ENCODE measurements at places on chromosomes 2 and 18.

DNA sequence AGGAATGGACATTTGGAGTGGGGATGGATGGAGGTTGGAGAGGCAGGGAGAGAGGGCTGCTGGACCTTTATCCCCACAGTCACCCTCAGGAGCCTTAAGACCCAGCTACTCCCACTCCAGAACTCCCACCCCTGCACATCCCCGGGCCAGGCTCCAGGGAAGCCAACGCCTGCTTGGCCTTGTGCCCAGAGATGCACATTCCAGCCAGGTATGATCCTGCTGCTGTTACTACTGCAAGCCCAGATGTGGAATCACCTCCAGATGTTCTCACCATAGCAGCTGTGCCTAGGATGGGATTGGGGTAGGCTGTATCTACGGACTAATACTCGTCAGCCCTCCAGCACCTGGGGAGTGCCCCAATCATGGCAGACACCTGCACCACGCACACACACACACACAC lies 71.7 kb downstream of the ZFP36L2 start:
- DNase-seq = no peak

DNA sequence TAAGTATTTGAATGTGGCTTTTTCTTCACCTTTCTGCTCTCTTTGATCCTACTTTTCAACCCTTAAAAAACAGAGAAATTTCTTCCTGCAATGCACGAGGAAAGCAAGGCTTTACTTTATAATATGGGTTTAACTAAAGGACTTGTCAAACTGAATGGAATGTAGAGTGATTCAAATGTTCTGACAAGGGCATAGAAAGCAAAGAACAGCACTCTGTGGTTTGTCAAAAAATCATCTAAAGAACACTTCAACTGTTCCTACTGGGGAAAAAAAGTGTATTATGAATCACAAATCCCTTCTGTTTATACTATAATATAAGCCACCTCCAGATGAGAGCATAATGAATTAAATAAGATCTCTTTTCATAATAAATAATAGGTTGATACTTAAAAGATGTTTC lies 45.0 kb upstream of the RIT2 start:
- DNase-seq = no peak

DNA sequence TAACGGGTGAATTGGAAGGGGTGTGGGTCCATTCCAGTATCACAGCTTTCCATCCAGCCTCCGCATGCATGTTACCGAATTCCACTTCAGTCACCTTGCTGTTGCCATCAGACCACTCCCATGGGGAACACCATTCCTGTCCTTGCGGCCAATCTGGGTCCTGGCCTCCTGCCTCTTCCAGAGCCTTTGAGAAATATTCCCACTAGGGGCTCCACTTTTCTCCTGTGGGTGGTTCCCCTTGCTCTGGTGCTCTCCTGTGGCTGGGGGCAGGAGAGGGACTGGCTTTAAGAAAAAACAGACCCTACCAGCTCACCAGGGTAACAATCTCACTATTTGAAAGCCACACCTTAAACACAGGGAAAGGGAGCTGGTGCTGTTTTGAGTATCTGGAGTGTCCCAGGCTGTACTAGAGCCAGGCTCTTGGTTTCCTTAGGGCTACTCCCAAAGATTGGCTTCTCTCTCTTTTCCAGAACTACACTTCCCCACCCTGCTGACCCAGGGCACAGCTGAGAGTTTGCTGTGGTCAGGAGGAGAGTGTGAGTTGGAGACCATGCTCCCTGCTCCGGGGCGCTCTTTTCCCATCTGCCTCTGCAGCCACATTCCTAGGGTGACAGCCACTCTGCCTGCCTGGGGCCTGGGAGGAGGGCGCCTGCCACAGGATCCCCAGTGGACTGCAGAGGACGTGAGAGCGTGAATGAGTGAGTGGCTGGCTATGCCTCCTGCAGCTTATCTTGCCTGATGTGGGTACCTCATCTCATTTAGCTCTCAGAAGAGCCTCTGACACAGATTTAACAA lies 460.8 kb upstream of the HS6ST1 start:
- no peak for DNase-seq

- no peak for DNase-seq
Observed at GRCh38 chr2:237806334-237806733, 7.8 kb downstream of the RBM44 start.

DNA sequence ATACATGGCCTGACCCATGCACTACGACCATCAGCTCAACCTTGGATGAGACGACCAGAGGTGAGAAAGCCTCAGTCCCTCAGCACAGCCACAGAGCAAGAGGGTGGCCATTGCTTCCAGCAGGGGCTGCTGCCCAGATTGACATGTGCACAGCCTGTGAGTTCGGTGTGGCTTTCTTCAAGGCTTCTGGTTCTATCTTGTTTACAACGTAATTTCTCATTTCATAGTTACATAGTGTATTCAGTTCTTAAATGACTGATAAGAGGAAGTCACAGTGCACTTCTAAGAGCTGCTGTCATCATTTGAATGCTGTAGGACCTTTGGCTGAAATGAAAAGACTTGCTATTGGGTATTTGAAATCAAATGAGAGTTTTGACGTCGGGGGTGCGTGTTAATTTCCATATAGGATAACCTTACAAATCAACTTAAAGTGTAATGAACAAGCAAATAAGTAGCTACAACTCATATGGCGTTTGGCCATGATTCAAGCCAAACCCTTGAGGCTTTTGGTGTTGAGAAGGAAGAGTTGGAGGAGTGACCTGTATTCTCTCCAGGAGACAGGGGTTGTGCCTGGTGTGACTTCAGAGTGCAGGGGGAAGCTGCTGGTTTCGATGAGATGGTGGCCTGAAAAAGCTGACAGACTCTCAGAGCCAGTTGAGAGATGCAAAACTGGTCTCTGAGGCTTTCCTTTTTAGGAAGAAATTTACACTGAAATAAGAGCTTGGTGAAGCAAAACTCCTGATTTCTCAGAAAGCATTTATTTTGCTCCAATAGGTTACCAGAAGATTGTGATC lies 51.0 kb downstream of the TSHZ1 start:
- DNase-seq = no peak

DNA sequence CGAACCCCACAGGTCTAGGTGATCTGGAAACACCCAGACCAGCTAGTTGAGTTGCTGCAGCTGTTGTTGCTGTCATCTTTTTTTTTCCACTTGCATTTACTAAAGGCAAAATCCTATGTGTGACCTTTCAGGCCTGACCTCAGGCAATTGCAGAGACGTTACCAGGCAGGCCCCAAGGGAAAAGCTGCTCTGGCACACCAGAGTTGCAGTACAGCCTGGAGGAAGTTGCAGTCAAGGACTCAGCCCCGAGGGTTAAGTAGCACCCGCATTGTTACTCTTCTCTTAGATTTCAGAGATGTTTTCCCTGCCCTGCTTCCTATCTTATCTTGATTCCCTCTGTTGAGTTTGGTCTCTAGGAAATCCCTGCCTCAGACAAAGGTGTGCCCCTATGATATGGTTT lies 45.2 kb upstream of the SMAD2 start:
- DNase-seq = no peak

GRCh38 chr2:237202288-237203030 lies 116.8 kb downstream of the COPS8 start:
- no peak for DNase-seq

DNA sequence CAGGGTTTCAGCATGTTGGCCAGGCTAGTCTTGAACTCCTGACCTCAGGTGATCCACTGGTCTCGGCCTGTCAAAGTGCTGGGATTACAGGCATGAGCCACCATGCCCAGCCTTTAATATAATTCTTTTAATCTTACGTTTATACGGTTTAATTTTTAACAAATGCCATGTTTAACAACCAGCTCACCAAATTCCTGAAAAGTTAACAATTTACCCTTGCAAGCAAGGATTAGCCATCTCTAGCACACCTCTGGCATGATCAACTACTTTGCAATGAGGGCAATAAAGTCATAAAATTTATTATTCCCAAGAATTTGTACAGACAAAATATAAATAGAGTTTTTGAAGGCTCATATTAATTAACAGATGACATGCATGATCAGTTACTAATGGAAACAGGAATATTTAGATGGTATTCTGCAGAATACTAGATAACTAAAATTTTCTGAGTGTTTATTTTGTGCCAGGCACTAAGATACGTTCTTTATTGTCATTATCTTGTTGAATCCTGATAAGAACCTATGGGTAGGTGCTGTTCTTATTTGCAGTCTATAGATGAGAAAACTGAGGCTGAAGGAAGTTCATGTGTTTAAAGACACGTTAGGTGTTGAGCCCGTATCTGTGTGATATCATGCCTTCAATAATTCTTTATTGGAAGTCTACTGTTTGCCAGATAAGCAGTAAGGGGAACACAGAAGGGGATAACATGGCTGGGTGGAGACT lies 190.1 kb downstream of the CDCA7 start:
- no peak for DNase-seq

- DNase-seq = peak; percentile 92
Observed at GRCh38 chr2:235666213-235666781, 172.5 kb downstream of the AGAP1 start.

DNA sequence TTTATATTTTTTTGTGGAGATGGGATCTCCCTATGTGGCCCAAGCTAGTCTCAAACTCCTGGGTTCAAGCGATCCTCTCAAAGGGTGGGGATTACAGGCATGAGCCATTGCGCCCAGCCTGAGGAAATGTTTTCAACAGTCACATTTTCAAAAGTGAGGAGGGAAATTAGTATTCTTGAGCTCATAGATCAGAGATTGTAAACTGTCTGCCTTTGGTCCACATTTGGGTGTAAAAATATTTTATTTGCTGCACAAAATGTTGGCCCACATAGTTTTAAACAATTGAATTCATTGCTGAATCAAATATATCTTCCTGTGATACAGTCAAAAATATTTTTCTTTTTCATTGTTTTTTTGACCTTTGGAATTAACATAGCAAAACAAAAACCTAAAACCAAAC lies 48.6 kb downstream of the NOP58 start:
- DNase-seq = no peak

GRCh38 chr2:203404996-203405395 lies 76.8 kb downstream of the ABI2 start:
- no peak for DNase-seq

GRCh38 chr2:226684563-226684959 lies 115.1 kb downstream of the IRS1 start:
- DNase-seq = no peak

GRCh38 chr2:166384774-166385173 lies 9.0 kb upstream of the SCN9A start:
- peak; percentile 12 for DNase-seq

- DNase-seq = no peak
Observed at GRCh38 chr2:88123975-88124917, 3.6 kb downstream of the FABP1 start.

DNA sequence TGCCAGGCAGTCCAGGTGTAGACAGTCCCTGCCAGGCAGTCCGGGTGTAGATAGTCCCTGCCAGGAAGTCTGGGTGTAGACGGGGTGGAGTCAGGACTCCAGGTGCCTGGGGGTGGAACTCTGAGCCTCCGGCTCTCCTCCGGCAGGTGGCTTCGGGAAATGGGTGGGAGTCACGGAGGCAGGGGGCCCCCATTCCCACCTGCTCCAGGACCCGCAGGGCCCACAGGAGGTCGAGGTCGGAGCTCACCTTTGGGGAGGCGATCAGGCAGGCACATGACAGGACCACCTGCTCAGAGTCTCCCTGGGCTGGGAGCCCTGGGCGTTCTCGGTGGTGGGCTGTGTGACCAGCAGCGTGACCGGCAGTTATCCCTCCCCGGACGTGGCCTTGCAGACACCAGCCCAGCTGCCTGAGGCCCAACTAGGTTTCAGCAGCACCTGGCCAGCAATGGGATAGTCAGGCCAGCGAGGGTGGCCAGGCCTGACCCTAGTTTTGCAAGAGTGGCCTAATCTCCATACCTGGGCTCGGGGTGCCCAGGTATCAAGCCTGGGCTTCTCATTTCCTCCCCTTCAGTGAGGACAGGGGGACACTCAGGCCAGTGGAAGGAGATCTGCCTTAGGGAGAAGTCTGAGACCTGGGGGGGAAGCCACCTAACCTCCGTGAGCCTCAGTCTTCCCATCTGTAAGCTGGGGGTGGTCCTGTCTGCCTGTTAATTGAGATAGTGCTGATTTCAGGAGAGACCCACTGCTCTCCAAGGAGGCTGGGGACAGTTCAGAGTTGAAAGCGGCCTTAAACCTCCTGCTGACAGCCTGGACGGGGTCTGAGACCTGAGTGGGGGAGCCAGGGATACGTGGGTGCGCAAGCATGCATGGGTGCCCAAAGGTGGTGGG lies 13.2 kb downstream of the GPC1 start:
- DNase-seq = no peak

GRCh38 chr2:75801234-75801982 lies 90.7 kb upstream of the GCFC2 start:
- peak; percentile 56 for DNase-seq

- peak; percentile 74 for DNase-seq
Observed at GRCh38 chr2:45925636-45926366, 274.3 kb downstream of the PRKCE start.

DNA sequence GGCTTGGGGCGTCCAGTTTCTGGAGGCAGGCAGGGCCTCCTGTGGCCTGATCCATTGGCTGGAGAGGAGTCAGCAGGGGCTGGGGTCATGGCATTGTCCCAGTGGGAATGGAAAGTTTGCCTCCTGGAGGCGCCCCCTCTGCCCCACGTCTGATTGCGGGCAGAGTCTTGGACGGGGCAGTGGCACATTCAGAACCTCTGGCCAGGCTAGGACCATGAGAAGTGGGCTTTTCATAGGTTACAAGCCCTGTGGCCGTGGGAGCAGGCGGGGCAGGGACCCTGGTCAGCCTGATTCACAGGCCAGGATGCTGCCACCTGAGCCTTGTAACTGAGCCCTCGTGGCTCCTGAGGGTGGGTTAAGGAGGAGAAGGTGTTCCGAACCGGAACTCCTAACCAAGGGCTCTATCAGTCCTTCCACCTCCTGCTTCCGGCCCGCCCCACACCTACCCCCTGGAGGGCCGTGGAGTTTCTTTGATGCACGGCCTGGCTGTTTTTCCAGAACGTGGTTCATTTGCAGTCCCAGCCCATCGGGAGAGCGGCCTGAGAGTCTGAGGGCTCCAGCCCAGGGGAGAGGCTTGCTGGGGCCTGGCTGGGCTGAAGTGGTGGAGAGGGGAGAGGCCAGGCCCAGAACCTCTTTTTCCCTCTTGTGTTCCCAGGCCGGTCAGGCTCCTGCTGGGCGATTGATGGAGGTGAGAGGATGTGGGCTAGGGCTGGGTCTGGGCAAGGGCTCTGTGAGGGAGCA lies 43.9 kb upstream of the PLB1 start:
- no peak for DNase-seq

DNA sequence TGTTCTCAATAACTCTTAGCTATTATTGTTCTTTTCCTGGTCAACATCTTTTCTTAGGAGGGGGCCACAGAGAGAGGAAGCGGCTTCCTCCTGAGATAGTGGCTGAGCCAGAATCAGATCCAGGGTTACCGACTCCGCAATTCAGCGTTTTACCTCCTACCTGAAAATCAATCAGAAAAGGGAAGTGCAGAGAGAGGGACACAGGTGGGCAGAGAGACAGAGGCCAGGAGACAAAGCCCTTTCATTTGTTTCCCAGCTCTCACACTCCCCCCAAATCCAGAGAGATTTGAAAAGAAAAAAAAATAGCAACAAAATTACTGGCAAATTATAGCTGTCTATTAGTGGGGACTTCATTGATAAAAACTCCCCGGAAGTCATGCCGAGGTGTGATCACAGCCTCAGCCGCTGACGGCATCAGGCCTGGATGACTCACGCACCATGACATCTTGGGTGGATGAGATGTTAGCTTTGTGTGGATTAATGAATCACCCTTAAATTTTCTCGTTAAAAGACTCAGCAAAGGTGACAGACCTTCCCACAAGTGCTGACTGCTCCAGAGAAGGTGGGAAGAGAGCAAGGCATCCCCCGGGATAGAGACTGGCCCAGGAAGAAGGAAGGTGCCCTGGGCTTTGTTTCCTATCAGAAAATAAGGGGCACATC lies 120.7 kb downstream of the LOXHD1 start:
- no peak for DNase-seq

GRCh38 chr2:172305066-172305465 lies 122.3 kb upstream of the ITGA6 start:
- DNase-seq = no peak

GRCh38 chr2:133635131-133635530 lies 66.9 kb upstream of the NCKAP5 start:
- DNase-seq = no peak

All from NCI-H82 (cell line).